Activated CD8-positive, alpha-beta memory T cell treated with anti-CD3 and anti-CD28 coated beads for 4 hours (primary cell): ENCODE measurements at places on chromosomes 4 and X.

- no peak for DNase-seq
These were observed 36.0 kb upstream of the CD99L2 start for GRCh38 chrX:150934453-150934852.

DNA sequence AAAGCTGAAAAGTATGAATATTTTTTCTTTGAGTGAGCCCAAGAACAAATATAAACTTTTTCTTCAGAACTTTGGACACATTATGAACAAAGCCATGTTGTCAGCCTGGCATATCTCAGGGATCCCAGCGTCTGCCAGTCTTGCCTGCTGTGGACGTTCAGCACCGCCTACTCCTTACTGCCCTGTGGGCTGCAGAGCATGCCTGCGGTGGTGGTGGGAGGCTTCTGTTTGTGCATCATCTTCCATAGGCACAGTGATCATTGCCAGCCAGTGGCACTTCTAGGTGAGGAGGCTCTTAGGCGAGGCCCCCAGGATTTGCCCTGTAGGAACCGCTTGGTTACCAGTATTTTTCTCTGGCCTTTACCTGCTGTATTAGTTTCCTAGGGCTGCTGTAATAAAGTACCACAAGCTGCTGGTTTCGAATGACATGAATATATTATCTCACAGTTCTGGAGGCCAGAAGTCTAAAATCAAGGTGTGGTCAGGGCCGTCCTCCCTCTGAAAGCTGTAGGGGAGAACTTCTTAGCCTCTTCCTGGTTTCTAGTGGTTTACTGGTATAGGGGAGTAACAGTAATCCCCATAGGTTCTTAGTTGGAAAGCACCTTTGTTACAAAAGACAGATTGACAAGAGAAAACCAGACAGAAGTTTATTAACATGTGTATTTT, 15.4 kb downstream of the ANXA3 start:
- DNase-seq = no peak

GRCh38 chrX:133045986-133046385, 50.9 kb downstream of the USP26 start:
- no peak for DNase-seq

DNA sequence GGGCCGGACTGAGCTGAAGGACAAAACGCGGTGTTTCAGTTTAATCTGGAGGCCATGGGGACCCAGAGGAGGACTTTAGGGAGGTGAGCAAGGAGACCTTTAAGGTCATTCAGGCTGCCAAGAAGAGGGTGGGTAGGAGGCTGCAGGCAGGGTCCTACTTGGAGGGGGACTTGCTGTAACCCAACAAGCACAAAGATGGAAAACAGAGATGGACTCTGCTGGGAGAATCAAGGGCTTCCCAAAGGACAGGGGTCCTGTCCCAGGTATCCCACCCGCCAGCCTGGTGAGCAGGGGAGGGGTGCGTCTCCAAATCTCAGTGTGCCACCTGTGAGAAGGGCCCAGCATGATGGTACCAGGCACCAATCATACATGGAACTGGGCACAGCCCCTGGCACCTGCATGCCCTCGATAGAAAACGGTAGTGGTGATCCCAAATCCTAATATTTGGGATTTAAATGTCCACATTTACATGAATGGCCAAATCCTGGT, 3.9 kb upstream of the HAUS3 start:
- DNase-seq = no peak

GRCh38 chr4:54217642-54218495, 11.2 kb upstream of the PDGFRA start:
- peak; percentile 9 for DNase-seq

DNA sequence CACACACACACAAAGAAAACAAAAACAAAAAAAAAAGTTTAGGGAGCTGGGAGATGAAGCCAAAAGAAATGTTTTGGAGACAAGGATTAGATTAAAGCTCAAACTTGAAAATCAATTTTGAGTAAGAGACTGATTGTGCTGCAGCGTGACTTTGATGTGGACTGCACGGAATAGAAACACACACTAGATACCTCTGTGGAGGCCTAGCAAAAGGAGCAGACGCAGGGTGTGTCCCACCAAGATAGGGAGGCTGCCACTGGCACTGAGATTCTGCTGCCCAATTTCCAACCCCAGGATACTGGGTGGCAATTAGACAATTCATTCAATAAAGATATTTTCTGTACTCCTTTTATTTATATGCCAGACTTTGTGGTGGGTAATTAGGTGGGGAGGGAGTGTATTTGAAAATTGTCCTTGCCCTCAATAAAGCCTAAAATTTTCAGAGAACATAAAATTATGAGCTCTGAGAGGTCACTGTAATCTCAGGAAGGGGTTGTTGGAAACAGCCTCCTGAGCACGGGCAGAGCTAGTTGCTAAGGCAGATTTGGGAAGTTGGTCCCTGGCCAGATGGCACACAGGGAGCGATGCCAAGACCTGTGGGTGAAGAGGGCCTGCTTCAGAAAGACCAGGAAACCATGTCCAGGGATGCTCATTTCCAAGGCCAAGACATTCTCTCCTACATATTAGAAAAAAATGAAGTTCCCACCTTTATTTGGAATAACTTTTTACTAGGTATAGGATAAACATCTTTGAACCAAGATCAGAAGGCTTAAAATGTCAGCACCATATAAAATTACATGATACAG, 1.9 kb upstream of the PPP3CA start:
- DNase-seq = no peak

- no peak for DNase-seq
These were observed 110.0 kb downstream of the HS6ST2 start for GRCh38 chrX:132848296-132848970.

- no peak for DNase-seq
These were observed 129.2 kb upstream of the PAK3 start for GRCh38 chrX:110966839-110967238.

DNA sequence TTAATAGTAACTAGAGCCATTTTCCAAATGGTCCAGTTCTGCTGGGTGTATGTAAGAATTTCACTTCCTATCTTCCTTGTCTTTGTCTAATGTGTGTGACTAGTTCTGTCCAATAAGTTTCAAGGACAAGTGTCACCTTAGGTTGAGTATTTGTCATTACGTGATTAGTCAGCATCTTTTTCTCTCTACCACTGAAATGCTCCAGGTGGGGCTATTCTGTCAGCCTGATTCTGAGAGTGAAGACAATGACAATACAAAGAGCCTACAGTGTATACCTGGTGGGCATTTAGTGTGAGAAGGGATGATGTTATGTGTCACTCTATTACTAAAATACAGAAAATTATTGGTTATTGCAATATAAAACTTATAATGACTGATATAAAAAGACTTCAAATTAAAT, 876.3 kb downstream of the C4orf33 start:
- no peak for DNase-seq

DNA sequence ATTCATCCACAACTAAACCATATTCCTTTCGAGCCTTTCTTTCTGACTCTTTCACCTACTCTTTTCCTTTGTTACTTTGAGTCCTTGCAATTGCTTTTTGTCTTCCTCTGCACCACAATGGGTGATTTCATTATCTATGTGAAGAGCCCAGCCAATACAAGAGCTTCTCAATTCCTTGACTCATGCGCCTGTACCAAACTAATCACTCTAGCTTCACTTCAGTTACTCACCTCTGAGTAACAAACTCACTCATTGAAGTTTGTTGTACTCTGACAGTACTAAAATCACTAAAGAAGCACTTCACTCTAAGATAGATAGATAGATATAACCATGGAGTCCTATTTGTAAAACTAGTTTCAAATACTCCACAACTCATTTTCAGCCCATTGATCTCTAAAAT, 191.7 kb upstream of the EPHA5 start:
- no peak for DNase-seq

DNA sequence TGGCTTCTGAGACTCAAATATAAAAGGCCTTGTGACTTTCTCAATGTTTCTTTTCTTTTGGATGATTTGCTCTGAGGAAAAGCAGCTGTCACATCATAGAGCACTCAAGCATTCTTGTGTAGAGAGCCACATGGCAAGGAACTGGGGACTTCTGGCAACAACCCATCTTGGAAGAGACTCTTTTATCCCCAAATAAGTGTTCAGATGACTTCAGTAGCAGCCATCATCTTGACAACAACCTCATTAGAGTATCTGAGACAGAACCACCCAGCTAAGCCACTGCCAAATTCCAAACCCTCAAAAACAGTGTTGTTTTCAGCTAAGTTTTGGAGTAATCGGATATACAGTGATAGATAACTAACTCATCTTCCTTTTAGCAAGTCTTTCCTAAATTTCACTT, 1431.7 kb upstream of the IGFBP7 start:
- no peak for DNase-seq

- DNase-seq = no peak
These were observed 7.9 kb downstream of the LEF1 start for GRCh38 chr4:108160741-108161352.

GRCh38 chr4:116665716-116666115, 419.7 kb downstream of the TRAM1L1 start:
- no peak for DNase-seq

GRCh38 chr4:152709675-152710438, 30.1 kb upstream of the TMEM154 start:
- DNase-seq = no peak

DNA sequence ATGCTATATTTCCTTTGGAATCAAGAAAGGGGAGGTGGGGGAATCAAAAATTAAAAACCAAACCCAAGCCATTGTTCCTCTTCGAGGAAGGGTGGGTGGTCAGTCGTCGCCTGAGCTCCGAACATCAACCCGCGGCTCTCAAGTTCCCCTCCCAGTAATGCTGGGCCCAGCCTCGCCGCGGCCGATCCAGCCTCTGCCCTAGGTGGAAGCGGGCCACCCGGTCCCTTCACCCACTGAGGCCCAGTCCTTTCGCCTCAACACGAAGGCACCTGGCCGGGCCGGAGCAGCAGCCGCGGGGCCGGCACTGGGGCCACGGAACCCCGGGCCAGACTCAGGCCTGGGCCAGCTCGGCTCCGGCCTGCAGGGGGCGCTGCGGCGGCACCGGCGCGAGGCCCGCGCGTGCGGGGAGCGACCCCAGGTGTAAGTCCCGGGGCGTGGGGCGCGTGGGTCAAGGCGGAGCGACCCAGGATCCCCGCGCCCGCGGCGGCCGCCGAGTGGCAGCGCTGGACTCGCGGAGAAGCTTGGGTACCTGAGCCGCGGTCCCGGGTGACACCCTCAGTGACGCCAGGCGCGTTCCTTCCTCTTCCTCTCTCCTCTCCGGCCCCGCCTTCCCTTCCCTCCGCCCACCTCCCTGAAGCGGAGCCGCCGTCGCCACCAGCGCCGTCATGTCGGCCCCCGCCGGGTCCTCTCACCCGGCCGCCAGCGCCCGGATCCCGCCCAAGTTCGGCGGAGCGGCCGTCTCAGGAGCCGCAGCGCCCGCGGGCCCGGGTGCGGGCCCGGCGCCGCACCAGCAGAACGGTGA, at the start of gene SEC24B:
TSS of gene SEC24B (plus strand) at position 611 of the 802 bp plus-strand sequence. CDS start at position 666, 55 bp downstream.
- peak; percentile 75 for DNase-seq

- no peak for DNase-seq
These were observed 53.4 kb downstream of the PPEF2 start for GRCh38 chr4:75848891-75849290.

GRCh38 chrX:115525486-115525885, 35.5 kb upstream of the PLS3 start:
- no peak for DNase-seq

DNA sequence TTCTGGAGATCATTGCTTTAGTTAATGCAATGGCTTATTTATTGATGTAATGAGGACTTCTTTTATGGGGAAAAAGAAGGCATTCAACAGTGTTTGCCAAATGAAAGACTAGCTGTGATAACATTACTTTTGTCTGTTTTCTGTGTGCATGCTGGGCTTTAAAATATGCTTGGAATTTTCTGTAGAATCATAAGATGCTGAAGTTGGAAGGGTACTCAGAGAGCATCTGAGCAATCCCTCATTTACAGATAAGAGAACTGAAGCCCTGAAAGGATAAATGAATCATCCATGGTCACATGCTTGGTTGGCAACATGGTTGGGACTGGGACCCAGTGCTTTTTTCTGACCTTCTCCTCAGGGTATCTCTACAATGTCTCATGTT, 31.4 kb upstream of the PITX2 start:
- no peak for DNase-seq

GRCh38 chr4:73683033-73683432, 57.3 kb upstream of the CXCL8 start:
- DNase-seq = no peak

DNA sequence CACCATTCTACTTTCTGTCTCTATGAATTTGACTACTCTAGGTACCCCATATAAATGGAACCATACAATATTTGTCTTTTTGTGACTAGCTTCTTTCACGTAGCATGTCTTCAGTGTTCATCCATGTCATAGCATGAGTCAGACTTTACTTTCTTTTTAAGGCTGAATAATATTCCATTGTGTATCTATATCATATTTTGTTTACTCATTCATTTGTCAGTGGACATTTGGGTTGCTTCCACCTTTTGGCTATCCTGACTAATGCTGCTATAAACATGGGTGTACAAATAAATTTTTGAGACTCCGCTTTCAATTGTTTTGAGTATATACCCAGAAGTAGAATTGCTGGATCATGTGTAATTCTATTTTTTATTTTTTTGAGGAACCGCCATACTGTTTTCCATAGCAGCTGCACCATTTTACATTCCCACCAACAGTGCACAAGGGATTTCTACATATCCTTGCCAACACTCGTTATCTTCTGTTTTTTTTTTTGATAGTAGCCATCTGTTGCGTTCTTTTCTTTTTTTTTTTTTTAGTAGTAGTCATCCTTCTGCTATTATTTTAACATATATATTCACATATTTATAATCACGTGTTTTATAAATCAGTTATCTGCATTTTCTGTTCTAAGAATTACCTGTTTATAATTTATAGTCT, 158.0 kb upstream of the MED14 start:
- no peak for DNase-seq

DNA sequence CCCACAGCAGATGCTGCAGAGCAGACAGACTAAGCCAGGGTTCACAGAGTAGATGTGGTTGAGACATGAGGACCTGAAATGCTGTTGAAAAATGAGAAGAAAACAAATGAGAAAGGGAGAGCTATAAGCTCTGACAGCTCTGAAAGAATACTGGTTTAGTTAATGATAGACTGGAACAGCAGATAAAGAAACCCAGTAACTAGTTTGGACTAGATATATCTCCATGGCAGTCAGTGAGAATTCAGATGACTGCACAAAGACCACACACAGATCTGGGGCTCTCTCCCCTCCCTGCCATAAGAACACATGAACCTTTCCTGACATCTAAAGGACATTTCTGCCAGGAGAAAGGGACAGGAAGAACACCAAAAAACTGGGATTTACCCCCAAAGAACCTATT, 8.2 kb downstream of the NAA11 start:
- no peak for DNase-seq

DNA sequence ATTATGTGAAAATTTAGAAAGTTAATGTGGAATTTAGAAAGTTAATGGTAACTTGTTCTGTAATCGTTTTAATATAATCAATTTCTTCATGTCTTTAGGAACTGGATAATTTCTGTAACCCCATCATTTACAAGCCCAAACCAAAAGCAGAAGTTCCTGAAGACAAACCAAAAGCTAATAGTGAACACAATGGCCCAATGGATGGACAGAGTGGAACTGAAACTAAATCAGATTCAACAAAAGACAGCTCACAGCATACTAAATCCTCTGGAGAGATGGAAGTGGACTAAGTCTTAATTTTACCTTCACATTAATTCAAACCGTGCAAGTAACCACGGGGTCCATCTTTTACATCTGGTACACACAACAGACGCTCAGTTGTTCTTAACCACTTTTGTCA, 48.1 kb upstream of the PLK4 start:
- DNase-seq = no peak

GRCh38 chrX:112867570-112867969, 26.9 kb upstream of the AMOT start:
- DNase-seq = no peak
